ENCODE measurements at places on chromosomes 12 and 14. TPM values are rescaled to one million over a fixed set of nuclear protein-coding genes. Genes with fewer than 3 reads are reported as not detected.

The JAG2 gene
- 3.9 TPM for total RNA-seq

The SYNDIG1L gene
- total RNA-seq: 1.7 TPM

The GDF3 gene
- not detected for total RNA-seq

DNA sequence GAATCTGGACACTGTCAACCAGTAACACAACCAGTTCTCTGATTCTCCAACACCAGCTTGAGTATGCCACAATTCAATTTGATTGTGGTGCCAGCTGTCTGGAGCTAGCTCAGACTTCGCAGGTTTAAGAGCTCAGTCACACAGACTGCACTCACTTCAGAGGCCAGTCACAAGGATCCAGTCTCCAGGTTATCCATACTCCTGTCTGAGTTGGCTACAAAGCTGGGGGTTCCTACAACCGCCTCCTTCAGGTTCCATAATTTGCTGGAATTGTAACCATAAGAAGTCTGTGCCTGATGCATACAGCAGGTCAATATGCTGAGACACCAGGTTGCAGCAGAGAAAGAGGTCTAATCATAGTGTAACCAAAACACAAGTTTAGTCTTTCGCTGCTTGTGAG, 70.5 kb upstream of the CPSF6 start:
- DNase-seq: no peak

- no peak for DNase-seq
Observed at GRCh38 chr12:98073610-98074009, 441.8 kb upstream of the TMPO start.

DNA sequence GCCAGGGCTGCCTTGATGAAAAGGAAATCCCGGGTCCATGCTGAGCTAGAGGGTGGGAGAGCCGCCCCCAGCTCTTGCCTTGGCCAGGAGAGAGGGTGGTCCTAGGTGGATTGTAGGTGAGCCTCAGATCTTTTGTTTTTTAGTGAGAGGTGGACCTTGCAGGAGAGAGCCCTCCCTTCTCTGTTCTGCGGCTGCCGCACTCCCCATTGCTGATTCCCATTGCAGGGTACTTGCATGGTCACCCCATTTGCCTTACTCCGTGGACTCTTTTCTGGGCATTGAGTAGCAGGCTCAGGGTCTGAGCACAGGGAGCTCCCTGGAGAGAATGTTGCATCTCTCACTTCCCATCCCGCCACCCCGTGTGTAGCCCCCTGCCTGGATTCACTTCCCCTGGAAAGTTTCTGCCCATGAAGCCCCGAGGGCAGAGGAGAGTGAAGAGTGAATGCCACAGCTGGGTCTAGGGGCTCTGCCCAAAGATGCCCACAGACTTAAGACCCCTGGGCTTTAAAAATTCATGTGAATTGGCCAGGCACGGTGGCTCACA, 10.2 kb downstream of the VASH1 start:
- DNase-seq: peak; percentile 43

- no peak for DNase-seq
Observed at GRCh38 chr14:34203251-34203722, 252.4 kb upstream of the EGLN3 start.

DNA sequence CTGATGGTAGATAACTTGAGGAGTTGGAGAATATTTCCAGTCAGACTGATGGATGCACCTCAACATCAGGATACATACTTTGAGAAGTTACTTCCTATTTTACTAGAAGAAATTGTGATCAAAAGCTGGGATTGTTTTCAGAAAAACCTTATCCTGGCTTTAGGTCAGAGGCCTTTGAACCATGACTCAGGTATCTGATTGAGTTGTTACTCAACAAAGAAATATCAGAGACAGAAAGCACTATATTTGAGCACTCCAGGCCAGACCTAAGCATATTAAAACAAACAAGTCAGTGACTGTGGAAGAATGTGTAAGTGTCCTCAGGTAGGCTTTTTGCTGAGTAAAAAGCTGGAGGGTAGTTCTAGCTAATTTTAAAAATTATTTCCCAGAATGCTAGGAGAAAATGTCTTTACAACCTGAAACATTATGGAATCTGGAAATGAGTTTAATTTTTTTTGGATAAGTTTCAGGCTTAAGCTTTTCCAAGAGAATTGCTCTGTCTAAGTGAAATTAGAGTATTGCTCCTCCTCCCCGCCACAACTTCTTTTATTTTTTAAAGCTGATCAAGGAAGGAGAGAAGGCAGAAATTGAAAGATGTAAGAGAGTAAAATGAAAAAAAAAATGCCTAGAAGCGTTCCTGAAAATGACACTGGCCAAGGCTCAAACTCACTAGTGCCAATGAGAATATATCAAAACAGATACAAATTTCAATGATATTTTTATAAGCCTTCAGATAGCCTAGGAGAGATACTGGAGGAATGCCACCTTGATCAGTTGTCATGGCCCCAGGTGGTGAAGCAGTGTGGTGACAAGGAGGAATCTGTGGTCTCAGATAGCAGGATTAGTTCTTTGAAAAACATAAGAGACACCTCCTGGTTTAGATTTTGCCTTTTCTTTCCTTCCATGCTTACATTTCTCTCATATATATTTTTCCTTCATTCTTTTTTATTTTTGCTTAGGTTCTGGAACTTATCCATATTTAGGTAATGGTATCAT, 790.3 kb downstream of the TMTC2 start:
- DNase-seq: no peak

- no peak for DNase-seq
Observed at GRCh38 chr12:121748218-121748570, 35.6 kb downstream of the TMEM120B start.

DNA sequence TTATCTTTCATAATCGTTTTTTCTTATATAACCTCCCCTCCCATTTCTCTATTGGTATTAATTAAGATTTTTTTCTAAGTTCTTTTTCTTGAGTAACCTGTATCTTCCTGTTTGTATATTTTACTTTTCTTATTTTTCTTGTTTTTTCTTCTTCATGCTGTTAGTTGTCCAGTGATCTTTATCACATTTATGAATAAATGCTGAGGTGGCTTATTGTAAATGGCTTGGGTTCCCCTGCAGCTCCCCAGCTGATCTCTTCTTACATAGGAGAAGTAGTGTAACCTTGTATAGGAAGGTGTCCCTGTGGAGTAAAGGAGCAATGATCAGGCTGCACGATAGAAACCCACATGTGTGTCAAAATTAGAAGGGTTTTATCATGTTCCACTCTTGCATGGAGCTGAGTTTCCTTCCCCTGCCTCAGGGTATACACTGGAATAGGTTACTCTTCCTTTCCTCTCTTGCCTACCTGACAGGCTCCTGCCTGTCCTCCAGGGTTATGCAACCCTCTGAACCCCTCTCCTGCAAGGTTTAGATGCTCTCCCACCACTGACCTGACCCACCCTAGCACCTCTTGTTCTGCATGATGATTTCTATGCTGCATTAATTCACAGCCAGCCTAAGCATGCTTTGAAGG, 334.8 kb upstream of the RGS6 start:
- no peak for DNase-seq
